Transverse colon (tissue), 4 donors: ENCODE measurements at places on chromosomes 7 and 10. TPM values are rescaled to one million over a fixed set of nuclear protein-coding genes. Genes with fewer than 3 reads are reported as not detected.

Gene GPR26
- not detected for total RNA-seq

DNA sequence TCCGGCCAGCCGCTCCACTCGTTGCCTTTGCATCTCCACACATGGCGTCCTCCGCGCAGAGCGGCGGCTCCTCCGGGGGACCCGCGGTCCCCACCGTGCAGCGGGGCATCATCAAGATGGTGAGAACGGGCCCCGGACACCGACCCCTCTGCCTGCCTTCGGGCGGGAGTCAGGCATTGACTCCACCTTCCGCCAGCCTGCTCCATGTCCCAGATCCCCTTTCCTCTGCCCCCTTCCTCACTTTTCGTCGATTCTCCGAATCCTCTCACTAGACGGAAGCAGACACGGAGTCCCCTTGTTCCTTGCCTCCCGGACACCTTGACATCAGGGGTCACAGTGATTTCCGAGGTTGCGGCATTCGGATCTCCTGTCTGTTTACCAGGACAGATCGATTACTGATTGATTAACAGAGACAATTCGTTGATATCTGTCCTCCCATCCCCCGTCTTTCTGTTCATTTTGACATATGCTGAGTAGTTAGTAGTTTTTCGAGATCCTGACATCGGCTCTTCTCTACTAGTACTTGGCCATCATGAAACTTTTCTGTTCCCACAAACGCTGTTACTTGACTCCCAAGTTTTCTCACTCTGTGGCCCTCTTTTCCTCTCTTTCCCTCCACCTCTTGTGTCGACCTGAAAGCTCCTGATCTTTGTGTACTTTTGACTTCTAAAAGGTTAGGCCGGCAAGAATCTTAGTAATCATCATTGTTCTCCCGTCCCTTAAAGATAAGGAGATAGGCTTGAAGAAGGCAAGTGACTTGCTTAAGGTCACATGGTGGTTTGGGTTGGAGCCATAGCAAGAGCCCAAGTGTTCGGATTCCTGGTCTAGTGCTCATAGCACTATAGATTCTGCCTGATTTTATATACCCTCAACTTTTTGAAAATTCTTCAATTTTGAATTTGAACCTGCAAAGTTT lies 597 bp downstream of the SND1 start:
- H3K4me1 ChIP-seq: peaks cover 6% of the 10 kb centered on the region
- H3K27ac ChIP-seq: peak overlapping the region; percentile 89
- H3K27me3 ChIP-seq: no peaks in the 10 kb centered on the region
- DNase-seq: no peak

Gene FAM200A
- total RNA-seq: not detected

Gene CARD11
- 47.5 TPM for total RNA-seq

Gene CLDN3
- 1,662 TPM for total RNA-seq

Gene POM121
- 24.3 TPM for total RNA-seq

DNA sequence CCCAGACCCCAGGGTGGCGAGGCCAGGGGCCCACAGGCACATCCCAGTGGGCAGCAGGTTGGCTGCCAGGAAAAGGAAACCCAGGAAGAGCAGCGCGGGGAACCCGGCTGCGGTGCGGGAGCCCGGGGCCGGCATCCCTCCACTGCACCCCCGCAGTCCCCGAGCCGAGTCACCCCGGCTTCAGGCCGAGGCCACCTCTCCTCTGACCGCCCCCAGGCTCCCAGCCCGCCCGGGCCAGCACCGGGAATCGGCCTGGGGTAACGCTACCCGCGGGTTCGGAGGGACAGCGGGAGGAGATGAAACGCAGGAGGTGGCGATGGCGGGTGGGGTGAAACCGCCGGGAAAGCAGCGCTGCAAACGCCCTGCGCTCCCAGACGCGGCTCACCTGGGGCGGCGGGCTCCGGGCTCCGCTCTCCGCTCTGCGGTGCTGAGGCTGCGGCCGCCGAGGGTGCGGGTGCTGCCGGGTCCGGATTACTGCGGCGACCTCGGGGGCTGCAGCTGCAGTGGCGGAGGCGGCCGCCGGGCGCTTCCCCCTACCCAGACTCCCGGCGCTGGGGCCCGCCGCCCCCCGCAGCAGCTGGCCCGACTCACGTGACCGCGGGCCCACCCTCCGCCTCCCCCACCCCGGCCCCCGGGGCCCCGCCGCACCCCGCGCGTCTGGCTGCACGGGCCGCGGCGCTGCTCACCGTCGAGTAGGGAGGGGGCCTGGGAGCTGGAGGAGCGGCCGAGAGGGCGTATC lies at the start of gene SCRN1:
TSS of gene SCRN1 (minus strand) at position 545 of the 739 bp plus-strand sequence. CDS start 20,734 bp downstream, outside the sequence.
- H3K27me3 ChIP-seq: peaks cover 12% of the 10 kb centered on the region
- H3K4me3 ChIP-seq: peak within 1 kb of the TSS; percentile 95
- H3K27ac ChIP-seq: peak within 1 kb of the TSS; percentile 88
- DNase-seq: peak; percentile 45
- peaks cover 5% of the 10 kb centered on the region for H3K4me1 ChIP-seq

- H3K27ac ChIP-seq: no peak overlapping the region
- no peaks in the 10 kb centered on the region for H3K36me3 ChIP-seq
- no peak overlapping the region for H3K4me3 ChIP-seq
- no peak for DNase-seq
- no peaks in the 10 kb centered on the region for H3K27me3 ChIP-seq
Measured at GRCh38 chr7:27688056-27688455, 25.4 kb upstream of the HIBADH start.

Gene SFTPA1
- not detected for total RNA-seq

Gene PIK3AP1
- 6.4 TPM for total RNA-seq

- no peaks in the 10 kb centered on the region for H3K27me3 ChIP-seq
- H3K4me3 ChIP-seq: no peak overlapping the region
- H3K4me1 ChIP-seq: no peaks in the 10 kb centered on the region
- no peak overlapping the region for H3K27ac ChIP-seq
- no peaks in the 10 kb centered on the region for H3K36me3 ChIP-seq
Measured at GRCh38 chr10:131803860-131804425, 96.9 kb upstream of the PPP2R2D start.
